Left lung (tissue), 14 donors: ENCODE measurements at places on chromosomes 11 and 22.

GRCh38 chr11:1168721-1169161, 11.0 kb downstream of the MUC5AC start:
- peak; percentile 57 for DNase-seq

DNA sequence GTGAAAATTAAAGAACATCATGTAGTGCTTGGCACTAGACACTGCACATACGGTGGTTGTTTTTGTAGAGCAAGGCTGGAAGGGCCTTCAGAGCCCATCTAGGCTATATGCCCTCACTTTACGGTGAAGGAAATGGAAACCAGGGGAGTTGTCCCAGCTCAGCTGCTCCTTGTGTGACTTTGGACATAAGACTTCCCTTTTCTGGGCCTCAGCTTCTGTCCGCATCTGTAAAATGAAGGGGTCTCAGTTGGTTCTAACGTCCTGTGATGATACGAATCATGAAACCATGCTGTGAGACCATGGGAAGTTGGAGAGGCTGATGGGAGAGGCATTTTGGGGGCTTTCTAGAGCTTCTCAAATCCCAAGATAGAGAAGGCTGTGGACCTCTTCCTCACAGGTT, 4.7 kb downstream of the KCNE3 start:
- no peak for DNase-seq

GRCh38 chr11:60840470-60841430, 1.2 kb upstream of the CCDC86 start:
- peak; percentile 35 for DNase-seq

- DNase-seq: no peak
Measured at GRCh38 chr11:61964058-61964665, 3.3 kb downstream of the FTH1 start.

DNA sequence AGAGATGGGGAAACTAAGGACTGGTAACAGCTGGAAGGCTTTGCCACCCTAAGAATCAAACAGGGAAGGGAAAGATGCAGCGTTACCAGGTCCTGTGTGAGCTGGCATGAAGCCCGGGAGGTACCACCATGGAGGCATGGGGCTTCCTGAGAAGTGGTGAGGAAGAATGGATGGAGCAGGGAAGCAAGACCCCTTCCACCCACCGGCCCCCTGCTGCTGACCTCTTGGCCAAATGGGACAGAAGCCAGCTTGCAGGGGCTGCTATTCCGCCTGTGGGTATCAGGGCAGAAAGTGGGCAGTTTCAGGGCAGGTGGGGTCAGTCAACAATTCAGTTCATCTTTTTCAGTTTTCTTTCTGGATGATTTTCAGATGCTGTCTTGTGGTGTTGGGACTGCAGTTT, 1099.9 kb downstream of the TBC1D22A start:
- DNase-seq: no peak

DNA sequence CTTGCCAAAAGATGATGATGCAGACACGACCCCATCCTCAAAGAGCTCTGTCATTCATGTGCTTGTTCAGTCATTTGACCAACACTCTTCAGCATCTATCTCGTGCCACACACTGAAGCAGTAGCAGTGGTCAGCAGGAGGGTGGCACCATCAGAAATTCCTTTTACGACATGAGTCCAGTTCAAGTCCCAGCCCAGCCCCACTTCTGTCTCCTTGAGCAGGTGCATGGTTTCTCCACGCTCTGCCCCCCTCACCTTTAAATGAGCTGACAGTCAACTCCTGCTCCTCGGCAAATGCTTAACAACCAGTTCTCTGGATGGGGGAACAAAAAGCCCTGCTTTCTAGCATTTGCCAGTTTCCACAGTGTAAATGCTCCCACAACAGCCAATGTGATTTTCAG, 60.9 kb downstream of the SYN3 start:
- no peak for DNase-seq

- no peak for DNase-seq
Measured at GRCh38 chr11:75273411-75274391, 33.1 kb downstream of the TPBGL start.

DNA sequence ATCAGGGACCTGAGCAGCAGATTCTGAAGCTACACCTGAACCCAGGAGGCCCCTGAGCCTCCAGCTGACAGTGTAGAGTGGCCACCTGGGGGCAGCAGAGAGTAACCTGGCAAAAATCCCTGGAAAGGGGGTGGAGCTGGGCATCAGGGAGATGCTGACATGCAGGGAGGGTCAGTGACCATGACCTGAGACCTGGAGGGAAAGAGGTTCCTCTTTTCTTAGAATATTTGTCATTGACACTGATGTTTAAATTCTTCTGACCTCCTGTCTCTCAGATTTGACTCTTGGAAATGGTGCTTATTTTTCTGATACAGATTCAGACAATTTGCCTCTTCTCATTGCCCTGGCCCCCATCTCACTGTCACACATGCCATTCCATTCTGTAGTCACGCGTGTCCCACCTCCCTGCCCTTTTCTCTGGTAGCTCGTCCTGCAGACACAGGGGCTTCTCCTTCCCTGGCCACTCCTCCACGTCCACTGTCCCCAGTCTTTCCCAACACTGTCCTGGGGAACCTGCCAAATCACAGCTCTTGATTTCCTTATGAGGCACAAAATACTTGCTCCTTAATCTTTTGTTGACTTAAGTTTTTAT, 117.2 kb upstream of the IGLL5 start:
- no peak for DNase-seq

GRCh38 chr11:61895046-61895717, 3.8 kb upstream of the FADS3 start:
- no peak for DNase-seq

- DNase-seq: no peak
Measured at GRCh38 chr22:25996669-25997068, 172.6 kb upstream of the SEZ6L start.

- DNase-seq: no peak
Measured at GRCh38 chr22:34414467-34415440, 494.5 kb upstream of the LARGE1 start.

DNA sequence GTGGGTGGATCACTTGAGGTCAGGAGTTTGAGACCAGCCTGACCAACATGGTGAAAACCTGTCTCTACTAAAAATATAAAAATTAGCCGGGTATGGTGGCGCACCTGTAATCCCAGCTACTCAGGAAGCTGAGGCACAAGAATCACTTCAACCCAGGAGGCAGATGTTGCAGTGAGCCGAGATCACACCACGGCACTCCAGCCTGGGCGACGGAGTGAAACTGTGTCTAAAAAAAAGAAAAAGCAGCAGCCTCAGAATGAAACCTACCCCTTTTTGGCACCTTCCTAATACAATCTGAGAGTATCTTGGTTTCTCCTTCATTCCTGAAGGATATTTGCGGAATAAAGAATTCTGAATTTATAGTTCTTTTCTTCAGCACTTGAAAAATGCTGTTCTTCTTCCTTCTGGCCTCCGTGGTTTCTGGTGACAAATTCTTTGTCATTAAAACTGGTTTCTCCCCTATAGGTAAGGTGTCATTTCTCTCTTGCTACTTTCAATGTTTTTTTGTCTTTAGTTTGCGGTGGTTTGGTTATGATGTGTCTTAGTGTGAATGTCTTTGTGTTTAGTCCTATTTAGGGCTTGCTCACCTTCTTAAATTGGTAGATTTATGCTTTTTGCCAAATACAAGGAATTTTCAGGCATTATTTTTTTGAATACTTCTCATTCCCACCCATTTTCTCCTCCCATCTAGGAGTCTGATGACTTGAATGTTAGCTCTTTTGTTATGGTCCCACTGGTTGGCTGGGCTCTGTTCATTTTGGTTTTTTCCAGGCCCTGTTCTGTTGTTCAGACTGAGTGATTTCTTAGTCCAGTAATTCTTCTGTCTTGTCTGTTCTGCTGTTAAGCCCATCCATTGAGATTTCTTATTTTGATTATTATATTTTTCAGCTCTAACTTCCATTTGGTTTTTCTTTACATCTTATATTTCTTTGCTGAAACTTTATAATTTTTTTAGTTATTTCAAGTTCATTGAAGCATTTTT, 15.4 kb downstream of the ASRGL1 start:
- DNase-seq: no peak

DNA sequence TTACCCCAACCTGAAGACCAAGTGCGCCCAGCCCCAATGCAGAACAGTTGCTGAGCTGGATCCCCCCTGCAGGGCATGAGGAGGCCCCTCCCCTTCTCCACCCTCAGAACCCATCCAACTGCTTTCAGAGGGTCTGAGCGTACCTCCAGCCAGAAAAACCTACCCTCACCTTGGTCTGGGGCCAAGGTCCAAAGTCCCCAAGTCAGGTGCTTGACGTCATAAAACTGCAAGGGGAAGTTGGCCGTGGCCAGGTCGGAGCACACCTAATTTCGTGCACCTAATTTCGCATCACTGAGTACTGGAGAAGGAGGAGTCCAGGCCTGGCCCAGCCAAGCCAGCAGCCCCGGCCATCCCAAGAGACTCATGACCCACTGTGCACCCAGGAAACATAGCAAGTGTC, 289.8 kb downstream of the CTTN start:
- DNase-seq: no peak

GRCh38 chr22:45996241-45997076, 19.5 kb upstream of the WNT7B start:
- DNase-seq: no peak

DNA sequence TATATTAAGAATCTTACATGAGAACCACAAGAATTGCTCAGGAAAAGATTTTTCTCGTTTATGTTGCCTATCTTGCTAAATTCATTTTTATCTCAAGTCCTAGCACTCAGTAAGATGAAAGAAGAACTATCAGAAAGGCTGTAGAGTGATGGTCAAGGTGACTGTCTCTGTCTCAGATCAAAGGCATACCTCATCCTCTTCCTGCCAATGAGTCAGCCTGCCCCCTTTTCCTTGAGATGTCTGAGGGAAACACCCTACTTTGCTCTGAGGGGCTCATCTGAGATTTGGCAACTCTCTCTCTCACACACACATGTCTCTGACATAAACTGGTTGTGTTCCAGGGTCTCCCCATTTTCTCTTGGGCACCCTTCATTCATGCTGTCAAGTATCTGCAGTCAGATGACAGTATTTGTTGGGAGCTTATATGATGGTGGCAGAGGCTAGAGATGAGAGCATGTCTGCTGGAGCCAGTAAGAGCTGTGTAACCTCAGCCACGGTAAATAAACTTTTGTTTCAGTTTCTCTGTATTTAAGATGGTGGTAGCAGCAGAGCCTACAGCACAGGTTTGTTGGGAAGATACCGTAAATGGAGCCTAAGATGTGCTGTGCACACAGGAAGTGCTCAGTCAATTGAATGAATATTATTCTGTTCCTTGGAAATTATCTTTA, 1.6 kb downstream of the MMP27 start:
- DNase-seq: no peak

DNA sequence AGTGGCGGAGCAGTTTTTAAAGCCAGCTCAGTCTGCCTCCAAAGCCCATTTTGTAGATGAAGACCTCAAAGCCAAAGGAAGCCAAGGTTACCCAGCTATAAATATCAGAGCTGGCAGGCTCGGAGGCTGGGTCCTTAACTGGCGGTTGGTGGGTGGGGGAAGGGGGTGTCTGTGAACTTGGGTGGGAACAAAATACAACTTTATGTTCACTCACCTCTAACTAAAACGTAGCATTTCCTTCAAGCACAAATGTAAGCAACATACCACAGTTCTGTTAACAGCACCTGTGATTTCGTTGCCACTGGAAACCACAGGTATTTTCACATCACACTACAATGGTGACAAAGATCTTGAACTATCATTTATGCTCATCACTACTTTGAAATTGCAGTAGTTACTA, 99.7 kb upstream of the SYT13 start:
- DNase-seq: no peak

DNA sequence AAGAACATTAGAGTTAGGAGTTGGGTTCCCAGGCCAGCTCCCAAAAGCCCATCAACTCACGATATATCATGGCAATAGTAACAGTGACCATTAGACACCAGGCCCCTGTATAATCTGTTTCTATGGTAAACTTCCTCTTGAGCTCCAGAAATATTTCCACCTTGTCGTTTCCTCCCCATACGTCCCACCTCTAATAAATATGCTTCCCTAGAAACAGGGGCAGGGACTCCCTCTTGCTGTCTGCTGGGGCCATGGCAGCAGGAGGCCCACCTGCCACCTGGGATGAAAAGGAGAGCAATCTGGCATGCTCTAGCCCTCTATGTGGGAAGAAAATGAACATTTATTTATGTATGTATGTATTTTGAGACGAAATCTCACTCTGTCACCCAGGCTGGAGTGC, 32.2 kb upstream of the AMOTL1 start:
- no peak for DNase-seq
